ENCODE measurements at places on chromosomes 1 and 21.
A peak's percentile ranks its signal among the peaks of the same experiment; 100 is the strongest.

GRCh38 chr1:34479731-34480130 is 275.1 kb upstream of the GJB5 start:
- no peak for DNase-seq

DNA sequence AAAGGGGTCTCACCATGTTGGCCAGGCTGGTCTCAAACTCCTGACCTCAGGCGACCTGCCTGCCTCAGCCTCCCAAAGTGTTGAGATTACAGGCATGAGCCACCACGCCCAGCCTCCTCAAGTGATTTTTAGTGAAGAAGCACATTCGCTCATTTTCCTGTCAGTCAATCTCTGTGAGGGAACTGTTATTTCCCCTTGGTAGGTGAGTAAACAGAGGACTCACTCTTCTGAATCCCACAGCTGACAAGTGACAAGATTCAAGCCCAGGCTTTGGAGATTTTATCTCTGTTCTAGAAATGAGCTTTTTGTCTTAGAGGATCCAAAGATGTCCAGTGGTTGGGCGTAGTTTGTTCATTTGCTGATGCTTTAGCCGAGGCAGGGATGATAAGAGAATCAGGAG is 43.9 kb upstream of the TACSTD2 start:
- no peak for DNase-seq

GRCh38 chr21:43717967-43718871 is 710 bp upstream of the PDXK start:
- no peak for DNase-seq

- no peak for DNase-seq
Observed at GRCh38 chr1:171643156-171643555, 9.3 kb downstream of the MYOC start.

DNA sequence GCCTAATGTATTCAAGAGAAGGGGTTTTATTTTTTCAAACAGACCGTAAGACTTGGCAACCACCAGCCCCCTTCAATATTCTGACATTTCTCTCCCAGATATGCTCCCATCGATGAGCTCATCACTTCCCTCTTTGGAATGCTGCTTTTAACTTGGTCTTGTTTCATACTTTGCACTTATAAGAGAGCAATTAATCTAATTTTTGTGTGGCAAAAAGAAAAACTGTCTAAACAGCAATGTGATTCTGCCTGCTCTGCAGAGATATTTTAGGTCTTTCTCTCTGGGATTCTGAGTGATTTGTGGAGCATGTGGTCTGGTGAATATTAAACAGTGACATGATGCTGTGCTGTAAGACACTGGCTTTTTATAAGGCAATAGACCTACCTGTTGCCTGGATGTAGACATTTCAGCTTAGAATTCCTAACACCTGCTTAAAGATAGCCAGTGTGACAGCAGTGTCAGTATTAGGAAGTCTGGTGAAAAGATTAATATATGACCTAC is 284.8 kb downstream of the BACH1 start:
- DNase-seq = no peak

- no peak for DNase-seq
Observed at GRCh38 chr1:9086796-9087195, 17.4 kb upstream of the SLC2A5 start.

- no peak for DNase-seq
Observed at GRCh38 chr1:39733161-39733560, 5.5 kb upstream of the PPIE start.

DNA sequence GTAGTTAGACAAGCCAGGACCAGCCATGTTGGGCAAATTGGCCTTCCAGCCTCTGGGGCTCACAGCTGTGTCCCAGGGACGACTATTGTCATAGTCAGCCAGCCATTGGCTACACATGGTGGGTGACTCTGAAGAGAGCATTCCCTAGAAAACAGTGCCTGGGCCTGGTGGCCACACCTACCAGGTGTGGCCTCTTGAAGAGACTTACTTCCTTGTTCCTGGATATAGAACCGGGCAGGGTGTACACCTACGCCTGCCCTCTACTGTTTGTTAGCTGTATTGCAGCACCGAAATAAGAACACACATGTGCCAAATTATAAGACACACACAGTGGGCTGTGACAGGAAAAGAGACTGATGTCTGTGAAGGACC is 134.6 kb upstream of the ARHGEF16 start:
- no peak for DNase-seq

GRCh38 chr1:212760126-212760823 is 31.3 kb downstream of the NSL1 start:
- DNase-seq = no peak

DNA sequence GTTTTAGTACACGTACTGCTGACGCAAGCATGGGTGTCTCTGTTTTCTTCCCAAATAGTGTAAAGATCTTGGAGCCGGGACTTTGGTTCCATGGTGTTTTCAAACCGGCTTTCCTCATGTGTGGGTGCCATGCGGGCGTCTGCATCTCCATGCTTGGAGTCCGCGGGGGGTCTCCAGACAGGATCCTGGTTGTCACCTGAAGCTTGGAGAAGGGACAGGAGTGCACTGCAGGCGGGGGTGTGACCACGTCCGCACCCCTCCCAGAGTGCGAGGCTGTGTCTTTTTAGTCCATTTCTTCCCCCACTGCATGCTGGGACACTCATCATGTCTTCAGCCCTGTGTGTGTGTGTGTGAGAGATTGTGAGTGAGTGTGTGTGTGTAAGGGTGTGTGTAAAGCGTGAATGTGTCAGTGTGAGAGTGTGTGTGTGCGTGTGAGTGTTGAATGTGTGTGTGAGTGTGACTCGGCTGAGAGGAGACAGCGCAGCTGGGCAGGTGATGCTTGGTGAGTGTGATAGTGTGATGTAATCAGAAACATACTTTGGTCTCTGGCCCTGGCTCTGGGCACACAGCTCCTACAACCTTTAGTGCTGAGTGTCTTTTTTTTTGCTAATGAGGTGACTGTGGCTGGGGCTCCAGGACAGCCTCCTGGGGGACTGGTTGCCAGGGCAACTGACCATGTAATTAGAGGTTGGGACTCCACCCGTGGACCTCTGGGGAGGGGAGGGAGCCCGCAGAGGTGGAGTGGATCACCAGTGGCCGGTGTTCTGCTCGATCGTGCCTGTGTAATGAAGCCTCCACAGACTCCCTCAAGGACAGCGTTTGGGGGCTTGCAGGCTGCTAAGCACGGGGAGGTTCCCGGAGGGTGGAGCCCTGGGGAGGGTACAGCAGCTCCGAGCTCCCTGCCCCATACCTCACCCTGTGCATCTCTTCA is 55.1 kb downstream of the AGPAT3 start:
- DNase-seq = peak; percentile 90

DNA sequence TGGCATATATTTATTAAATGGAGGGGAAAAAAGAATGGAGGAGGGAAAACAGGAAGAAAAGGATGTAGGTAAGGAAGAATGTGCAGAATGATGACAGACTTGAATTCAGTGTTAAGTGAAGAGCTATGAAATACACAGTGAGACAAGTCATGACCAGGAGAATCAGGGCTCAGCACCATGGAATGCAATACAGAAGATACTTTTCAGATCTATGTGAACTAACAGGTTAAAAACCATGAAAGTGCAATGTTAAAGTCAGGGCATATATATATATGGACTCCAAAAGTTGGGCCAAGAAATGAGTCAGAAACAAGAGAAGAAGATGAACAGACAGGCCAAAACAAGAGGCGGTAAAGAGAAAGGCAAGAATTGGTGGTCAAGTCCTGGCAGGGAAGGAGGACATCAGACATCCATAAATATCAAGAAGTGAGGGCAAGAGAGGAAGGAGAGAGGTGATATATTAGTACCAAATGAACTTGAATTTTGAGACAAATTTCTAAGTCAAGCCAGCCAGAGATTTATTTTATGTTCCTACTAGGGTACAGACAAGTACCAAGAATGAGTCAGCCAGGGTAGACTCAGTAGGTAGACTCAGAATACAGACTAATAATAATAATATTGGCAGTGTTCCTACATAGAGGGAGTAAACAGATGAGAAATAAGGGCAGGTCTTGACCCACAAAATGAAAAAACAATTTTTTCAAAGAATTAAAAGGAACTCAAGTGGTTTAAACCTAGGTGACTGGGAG is 39.5 kb upstream of the MCOLN3 start:
- DNase-seq = no peak

DNA sequence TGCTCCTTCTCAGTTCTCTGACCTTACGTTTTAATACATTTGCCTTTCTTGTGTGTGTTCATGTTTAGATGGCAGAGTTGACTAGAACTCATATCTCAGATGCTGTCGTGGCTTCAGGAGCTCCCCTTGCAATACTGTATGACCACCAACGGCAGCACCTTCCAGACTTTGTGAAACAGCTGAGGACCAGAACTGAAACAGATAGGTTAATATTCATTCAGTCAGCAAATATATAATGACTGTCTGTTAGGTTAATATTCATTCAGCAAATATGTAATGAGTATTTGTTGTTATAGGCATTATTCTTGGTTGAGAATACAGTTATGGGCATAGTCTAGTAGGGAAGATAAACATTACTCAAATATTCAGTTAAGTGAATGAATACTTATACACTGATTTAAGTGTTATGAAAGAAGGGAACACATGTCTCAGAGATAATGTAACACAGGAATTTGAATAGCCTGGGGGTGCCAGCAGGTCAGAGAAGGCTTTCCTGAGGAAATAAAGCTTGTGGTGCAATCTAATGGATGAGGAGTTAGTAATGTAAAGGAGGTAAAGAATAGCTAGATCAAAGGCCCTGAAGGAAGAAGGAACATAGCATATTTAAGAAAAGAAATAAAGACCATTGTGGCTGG is 88.5 kb downstream of the CEP350 start:
- DNase-seq = no peak

DNA sequence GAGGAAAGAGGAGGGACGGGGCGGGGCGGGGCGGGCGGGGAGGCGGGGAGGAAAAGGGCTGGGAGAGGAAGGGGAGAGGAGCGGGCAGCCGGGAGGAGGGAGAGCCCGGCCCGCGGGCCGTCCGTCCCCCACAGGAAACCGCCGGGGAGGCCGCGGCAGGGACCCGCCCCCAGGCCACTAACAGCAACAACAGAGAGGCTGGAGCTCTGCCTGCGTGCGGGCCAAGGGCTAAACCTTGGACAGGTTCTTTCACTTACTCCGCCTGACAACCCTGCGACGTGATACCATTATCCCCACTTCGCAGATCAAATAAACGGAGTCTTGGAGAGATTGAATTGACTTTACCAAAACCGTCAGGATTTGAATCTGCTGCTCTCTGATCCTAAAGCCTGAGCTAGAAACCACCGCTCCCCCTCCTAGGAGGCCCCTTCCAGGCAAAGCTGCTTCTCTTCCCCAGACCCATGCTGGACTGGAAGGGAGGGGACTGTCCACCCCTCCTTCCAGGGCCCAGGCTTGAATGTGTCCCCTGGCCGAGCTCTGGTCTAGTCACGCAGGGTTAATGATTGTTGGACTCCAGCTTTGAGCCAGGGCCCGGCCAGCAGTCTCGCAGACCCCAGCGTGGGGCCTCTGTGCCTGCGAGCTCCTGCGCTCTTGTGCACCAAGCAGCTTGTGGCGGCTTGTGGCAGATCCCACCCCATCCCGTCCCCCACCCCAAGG is at the start of gene EVA1B:
Gene EVA1B (minus strand): TSS at position 10 of the 717 bp plus-strand sequence. CDS start 608 bp downstream, outside the sequence.
- no peak for DNase-seq

- no peak for DNase-seq
Observed at GRCh38 chr1:63868268-63868781, 94.5 kb downstream of the ROR1 start.

DNA sequence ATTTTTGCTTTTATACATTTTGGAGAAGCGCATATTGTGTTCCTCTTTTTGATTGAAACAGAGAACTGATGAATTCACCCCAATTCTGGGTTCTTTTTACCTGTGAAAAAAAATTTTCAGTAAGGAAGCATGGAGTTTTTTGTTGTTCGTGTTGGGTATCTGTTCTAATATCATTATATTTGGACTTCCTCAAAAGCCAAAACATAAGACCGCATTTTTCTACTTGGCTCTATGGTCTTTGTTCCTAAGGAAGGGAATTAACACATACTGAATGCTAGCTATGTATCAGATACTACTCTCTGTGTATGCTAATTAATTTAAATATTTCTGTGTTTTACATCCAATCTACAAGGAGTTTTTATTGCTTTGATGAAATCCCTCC is 12.9 kb downstream of the EPB41 start:
- DNase-seq = no peak

- DNase-seq = no peak
Observed at GRCh38 chr1:11930571-11931445, 3.7 kb upstream of the PLOD1 start.

- no peak for DNase-seq
Observed at GRCh38 chr1:47635597-47635996, 197.8 kb downstream of the FOXD2 start.

DNA sequence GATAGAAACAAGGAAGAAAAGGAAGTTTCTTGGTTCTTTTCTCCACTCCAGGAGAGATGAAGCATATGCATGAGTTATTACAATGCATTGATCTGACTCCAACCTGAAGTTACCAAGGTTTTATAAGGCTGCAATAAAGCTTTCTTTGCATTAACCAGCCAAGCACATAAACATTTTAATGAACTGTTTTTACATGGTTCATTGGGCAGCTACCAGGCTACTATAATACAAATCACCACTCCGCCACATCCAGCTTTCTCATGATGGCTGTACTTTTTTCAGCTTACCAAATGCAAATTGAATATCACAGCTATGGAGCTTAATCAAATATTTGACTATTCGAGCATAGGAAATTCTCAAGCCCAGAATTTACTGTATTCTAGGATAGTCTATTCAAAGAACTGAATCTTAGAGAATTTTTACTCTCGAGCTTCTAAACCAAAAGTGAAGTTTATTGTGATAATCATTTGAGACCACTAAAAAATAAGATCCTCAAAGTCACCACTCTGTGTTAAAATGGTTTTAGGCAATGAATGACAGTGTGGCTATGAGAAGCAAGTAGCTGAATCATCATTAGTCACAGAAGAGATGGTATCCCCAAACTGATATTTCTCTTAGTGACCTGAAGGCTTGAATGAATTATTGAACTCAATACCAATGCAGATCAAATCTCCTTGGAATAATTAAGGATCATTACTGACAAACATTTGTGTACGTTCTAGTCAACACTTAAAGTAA is 58.6 kb upstream of the ZNF281 start:
- DNase-seq = no peak

DNA sequence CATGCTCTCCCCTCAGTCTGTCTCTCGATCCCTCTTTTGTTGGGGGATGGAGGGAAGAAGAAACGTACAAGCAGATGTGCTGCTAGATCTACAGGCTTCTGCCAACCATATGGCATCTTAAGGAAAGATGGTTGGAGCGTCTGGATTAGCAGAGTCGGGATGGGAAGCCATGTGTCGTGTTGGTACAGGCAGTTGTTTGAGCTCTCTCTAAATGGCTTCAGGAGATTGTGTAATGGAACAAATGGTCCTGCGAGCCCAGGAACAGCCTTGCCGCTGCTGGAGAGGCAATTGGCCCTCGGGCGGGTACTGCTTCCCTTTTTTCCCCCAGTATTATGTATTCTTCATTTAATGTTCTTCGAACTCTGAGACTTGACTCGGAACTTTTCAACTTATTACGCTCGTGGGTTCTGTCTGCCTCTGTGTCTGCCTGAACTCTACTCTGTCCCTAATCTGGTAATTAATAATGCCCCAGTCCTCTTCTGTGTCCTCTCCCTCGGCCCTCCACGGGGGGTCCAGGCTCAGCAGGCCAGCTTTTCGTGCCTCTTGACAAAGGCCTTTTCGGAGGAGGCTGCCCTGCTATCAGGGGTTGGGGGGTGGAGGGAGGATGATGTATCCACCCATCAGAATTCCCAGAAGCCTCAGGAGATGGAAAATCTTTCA is 215.3 kb downstream of the SDCCAG8 start:
- DNase-seq = no peak

Data from chondrocyte (in vitro differentiated cells).